ENCODE measurements at places on chromosomes 4 and X. TPM values are rescaled to one million over a fixed set of nuclear protein-coding genes. Genes with fewer than 3 reads are reported as not detected.

The LDOC1 gene
- total RNA-seq, result 8.4 TPM

DNA sequence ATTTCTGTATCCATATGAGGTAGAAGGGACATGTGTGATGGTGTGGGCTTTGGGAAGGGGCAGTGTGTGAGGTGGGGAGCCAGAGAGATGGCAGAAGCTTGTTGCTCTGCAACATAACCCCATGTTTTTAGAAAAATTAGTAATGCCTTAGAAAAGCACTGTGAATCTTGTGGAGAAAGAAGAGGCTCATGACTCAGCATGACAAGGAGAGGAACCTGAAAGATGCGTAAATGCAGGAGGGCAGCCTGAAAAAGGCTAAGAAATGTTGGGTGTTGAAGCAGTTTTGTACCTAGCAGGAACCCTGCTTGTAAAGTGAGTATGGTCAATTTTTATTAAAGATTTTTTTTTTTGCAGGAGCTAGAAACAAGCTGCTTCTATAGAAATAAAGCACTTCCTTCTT, 59.8 kb downstream of the ARSJ start:
- DNase-seq, result no peak

DNA sequence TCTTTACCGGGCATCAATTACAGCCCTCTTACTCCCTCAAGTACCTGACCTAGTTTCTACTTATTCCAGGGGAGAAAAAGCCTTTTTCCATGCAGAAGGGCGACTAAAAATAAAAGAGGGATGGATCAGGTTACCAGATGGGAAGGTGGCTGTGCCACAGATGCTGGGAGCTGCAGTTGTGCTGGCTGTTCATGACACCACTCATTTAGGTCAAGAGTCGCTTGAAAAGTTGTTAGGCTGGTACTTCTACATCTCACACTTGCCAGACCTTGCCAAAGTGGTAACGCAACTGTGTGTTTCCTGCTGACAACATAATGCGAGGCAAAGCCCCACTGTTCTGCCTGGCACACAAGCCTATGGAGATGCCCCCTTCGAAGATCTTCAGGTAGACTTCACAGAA, 148.4 kb upstream of the FGF16 start:
- DNase-seq, result no peak

The HSFX3 gene
- total RNA-seq, result not detected
